ENCODE measurements at places on chromosomes 2 and 18. TPM values are rescaled to one million over a fixed set of nuclear protein-coding genes. Genes with fewer than 3 reads are reported as not detected.

DNA sequence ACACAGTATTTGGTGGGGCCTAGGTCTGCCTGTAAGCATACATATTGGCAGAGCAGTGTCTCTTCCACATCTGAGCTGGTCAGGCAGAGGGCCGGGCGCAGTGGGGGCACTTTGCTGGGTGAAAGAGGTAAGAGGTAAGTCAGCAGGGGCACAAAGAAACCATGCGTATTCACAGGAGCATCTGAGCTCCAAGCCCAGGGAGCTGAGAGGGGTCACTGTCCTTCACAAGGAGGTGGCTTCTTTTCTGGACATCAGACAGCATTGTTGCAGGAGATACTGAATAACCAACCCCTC is 201.7 kb downstream of the AGAP1 start:
- DNase-seq = no peak

GRCh38 chr2:181895818-181896217 is 4.3 kb downstream of the ITPRID2 start:
- no peak for DNase-seq

- no peak for DNase-seq
Measured at GRCh38 chr18:39842366-39842914, 2112.6 kb upstream of the PIK3C3 start.

DNA sequence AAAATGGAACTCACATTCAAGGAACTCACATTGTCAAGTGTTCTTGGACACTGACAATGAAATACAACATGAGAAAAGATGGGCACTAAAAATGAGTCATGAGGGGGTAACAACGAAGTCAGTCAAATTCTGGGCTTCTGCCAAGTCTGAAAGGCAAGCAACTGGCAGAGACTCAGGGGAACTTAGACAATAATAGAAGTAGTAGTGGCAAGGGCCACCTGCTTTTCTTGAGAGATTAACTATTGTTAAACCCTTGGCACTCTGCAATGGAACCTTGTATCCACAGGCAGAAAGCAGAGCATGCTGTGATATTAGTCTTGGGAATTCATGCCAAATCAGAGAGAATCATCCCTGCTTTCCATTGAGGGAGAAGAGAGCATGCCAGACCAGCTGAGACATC is 382.6 kb upstream of the CDH2 start:
- DNase-seq = no peak

DNA sequence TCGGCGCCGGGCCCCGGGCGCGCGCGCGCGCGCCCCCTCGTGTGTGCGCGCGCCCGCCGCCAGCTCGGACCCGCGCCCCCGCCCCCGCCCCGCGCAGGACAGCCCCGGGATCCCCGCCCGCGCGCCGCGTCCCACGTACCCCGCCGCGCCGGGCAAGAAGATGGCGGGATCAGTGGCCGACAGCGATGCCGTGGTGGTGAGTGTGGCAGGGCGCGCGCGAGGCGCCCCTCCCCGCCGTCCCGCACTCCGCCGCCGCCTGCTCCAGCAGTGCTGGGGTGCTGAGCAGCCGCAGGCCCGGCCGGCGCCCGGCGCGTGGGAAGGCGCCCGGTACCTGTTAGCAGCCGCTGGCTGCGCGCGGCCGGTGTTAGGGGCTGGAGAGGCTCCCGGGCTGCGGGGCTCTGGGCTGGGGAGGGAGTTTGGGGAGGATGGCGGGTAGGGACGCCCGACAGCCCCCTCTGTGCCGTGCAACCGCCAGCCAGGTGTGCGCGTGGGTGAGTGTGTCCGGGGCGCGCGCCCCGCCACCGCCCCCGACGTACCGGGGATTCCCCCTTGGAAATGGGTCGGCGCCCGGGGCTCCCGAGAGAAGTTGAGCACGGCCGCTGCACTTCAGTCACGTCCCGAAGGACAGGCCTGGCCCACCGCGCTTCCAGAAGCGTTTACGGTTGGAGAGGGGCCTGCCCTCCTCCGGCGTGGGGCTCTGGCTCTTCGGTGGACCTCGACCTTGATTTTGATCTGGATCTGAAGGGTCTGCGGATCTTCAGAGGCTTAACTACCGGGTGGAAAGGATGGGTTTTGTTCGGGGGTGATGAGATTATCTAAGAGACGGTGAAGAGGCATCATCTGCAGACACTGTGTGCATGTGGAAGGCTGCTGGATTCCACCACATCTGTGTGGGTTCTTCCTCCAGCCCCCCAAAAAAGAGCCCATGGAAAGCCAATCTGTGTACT is 697 bp downstream of the LGALSL start:
- DNase-seq = peak; percentile 57

Gene CNGA3
- not detected for total RNA-seq
